Small intestine (tissue), 16 donors: ENCODE measurements at places on chromosomes 12 and 14. TPM values are rescaled to one million over a fixed set of nuclear protein-coding genes. Genes with fewer than 3 reads are reported as not detected.
A peak's percentile ranks its signal among the peaks of the same experiment; 100 is the strongest.

DNA sequence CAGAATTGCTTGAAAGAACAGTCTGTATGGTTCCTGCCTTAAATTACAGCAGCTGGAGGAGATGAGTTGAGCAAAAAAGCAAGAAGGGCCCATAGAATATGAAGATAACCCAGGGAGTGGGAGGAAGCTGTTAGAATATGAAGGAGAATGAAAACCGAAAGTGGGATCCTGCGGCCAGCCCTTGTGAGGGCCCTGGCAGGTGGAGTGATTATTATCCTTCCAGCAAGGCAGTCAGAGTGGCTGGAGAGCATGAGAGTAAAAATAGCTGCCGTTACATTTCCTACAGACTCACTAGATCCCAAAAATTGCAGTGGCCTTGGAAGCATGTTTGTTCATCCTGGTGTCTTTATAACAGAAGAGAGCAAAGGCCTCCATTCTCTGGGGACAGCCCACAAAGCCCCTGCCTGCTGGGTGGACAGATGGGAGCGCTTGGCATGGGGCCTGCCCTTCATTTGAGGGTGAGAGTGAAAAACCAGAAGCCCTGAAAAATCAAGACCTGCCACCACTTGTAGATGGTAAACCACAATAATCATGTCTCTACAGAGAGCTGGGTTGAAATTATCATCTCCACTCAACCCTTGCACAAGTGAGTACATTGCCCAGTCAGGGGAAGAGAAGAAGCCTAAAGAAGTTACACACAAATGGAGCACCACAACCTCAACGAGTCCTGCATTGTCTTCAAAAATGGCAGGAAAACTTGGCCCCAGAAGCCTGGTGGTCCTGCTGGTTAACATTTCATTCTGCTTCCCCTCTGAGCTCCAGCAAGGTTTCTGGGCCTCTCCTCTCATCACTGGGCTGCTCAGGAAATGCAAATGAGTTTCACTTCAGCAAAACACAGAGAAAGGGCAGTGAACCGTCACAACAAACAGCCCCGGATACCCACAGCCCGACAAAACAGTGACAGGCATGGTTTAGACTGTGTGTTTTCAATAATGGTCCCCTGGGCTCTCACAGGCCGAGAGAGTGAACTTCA, 20.5 kb downstream of the ZDHHC22 start:
- peak; percentile 77 for DNase-seq

DNA sequence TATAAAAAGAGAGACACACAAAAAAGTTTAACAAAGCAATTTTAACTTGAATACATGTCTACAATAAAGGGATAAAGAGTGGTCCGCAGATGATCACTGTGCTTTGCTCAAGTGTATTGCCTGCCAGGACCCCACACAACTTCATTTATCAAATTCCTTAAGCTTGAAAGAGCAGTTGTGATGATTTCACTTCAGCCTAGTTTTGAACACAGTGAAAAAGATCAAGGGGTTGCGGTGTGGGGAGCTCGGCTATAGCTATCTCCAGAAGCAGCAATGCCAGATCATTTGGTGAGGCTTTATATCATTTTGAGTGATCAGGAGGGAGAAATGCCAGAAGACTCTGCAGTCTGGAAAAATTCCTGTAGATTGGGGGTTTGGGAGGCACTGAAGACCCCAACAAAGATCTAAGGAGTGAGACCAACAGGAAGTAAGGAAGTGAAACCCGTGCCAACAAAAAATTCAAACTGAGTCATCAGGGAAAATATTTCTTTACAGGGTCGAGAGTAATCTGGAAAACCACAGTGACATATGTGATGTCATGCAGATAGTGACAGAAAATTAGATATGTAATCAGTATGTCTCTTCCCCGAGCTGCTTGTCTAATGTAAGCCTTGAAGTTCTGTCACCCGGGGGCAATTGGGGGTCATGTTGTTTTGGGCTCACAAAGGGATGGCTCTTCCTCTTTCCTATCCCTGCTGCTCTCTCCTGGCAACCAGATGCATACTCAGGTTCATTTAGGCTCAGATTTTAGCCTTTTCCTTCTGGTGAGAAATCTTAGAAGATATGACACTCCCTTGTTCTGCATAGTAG, 221.8 kb downstream of the MSRB3 start:
- no peak for DNase-seq

DNA sequence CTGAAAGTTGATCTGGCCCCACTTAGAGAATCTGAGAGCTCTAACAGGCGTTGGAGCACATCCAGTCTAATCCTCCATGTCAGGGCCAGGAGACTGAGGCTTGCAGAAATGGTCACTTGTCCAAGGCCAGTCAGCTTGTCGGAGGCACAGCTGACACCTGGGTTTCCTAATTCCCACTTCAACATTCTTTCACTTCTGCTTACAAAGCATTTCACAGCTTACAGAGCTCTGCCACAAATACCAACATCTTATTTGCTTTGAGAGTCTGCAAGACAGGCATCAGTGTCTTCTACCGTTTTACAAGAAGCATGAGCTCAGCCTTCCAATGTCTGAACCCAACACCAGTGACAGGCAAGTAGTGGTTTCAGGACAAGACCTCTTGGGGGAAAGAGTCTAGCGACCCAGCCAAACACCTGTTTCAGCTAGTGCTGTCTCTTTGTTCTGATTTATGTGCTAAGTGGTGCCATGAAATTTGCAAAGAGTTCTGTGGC, 31.8 kb downstream of the ISCA2 start:
- no peak for DNase-seq

Gene CRACR2A
- 5.1 TPM for polyA plus RNA-seq

Gene RALGAPA1
- 27.6 TPM for polyA plus RNA-seq
